ENCODE measurements at places on chromosomes 7 and 10.

GRCh38 chr7:117119192-117119924 is 166.1 kb downstream of the ST7 start:
- DNase-seq, result peak; percentile 93

DNA sequence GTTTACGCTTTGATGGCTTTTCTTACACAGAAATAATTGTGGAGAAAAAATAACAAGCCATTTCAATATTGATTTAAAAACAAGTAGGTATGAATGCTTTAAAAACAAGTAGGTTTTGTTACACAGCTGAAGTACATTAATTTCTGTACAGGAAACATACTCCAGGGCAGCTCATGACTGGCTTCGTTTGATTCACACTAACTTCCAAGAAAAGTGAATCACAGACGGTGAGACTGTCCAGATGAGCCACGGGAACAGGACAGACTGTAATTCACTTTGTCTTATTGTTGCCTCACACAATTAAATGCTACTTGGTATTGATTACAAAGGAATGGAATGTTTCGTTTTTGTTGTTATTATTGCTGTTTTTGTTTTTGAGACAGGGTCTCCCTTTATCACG is 26.6 kb upstream of the SNX10 start:
- no peak for DNase-seq

GRCh38 chr10:102120991-102121738 is 997 bp upstream of the LDB1 start:
- DNase-seq, result peak; percentile 72

GRCh38 chr10:24984906-24985305 is 31.1 kb downstream of the ENKUR start:
- DNase-seq, result no peak

DNA sequence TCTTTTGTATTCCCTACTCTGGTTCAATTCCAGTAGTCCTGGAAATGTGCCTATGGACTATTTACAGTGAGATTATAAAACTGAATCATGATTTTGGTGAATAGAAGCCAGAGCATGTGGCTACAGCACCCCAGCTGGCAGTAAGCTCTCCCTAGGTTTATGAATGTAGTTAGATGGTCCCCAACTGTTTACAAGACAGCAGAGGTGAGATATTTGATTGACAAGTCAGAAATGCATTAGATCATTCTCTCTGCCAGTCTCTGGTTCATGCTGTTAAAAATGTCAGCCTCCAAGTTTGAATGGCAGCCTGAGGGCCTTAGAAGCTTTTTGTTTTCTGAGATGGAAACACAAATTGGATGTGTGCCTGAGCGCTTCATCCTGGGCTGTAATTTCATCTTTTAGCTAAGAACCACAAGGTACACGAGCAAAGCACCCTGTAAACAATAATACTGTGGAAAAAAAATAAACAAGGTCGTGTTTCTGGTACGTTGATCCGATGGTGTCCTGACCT is 85.0 kb downstream of the BTRC start:
- no peak for DNase-seq

- no peak for DNase-seq
Measured at GRCh38 chr10:86252556-86252955, 114.0 kb downstream of the GRID1 start.

GRCh38 chr10:133100706-133101415 is 13.1 kb downstream of the ADGRA1 start:
- no peak for DNase-seq

DNA sequence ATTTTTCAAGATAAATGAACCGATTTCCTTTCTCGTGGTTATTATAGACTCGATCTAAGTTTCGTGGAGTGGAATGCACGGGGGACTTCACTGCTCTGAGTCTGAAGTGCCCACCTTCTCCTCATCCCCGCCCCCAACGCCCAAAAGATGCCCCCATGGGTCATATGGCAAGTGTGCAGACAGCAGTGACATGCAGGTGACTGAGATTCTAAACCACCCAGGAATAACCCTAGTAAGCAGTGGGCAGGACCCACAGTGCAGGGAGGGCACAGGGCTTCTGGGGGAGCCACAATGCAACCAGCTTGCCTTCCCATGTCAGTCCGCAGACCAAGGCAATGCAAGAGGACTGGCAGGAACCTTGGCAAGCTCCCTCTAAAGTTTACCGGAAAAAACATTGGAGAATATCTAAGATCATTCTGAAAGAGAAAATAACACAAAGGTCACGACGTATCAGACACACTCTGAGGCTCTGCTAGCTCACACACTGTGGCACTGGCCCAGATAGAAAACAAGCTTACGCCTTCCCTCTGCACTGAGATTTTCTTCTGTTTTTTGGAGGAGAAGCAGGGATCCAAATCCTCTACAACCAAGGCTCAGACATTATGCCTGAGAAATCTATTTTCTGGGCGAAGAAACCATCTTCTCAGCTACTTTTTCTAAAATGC is 239.6 kb downstream of the MAD1L1 start:
- DNase-seq, result no peak

GRCh38 chr7:3688842-3689241 is 387.8 kb downstream of the SDK1 start:
- DNase-seq, result no peak

DNA sequence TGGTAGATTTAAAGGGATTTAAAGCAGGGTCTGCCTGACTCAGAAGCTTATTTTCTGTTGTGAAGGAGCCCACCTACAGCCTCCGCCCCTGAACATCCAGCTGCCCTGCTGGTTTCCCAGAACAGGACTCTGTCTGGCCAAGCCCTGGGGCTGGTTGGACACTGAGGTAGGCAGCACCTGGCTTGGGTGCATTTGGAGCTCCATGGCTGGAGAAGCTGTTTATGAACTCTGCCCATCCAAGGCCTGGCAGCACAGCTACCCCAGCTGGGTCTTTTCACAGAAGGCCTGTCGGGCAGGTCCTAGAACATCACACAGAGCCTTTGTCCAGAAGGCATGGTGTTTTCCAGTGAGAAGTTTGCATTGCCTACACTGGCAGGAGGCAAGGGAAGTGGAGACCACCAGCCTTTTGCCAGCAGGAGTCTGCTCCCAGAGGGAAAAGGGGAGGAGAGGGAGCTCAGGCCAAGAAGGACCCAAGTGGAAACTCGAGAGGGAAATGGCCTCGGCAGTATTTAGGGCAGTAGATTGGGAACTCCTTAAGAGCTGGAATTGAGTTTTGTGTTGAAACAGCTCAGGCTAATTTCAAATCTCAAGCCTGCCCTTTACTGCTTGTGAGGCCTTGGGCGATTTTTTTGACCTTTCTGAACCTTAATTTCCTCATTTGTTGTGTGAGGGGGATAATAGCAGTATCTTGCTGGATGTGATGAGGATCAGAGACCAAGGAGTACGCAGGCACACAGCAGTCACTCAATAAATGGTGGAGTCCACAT is 12.3 kb upstream of the PDCD4 start:
- DNase-seq, result peak; percentile 42

DNA sequence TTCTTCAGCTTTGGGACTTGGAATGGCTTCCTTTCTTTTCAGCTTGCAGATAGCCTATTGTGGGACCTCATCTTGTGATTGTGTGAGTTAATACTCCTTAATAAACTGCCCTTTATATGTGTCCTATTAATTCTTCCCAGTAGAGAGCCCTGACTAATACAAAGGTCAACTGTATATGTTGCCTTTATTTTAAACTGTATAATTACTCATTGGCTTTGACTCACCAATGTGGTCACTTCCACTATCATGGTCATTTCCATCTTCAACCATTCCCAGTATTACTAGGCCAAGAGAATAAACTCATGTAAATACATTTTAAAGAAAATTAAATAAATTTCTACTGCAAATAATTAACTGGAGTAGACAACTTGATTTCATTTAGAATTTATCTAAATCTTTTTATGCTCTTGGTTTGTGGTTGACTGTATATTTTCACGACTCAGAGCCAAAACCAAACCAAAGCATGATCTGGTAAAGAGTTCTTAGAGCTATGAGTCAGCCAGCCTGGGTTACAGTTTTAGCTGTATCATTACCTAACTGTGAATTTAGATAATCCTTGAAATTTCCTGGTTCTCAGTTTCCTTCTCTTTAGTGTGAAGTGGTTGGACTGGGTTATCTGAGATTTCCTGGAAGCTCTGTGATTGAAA is 188.4 kb downstream of the PPP1R3A start:
- DNase-seq, result peak; percentile 50

DNA sequence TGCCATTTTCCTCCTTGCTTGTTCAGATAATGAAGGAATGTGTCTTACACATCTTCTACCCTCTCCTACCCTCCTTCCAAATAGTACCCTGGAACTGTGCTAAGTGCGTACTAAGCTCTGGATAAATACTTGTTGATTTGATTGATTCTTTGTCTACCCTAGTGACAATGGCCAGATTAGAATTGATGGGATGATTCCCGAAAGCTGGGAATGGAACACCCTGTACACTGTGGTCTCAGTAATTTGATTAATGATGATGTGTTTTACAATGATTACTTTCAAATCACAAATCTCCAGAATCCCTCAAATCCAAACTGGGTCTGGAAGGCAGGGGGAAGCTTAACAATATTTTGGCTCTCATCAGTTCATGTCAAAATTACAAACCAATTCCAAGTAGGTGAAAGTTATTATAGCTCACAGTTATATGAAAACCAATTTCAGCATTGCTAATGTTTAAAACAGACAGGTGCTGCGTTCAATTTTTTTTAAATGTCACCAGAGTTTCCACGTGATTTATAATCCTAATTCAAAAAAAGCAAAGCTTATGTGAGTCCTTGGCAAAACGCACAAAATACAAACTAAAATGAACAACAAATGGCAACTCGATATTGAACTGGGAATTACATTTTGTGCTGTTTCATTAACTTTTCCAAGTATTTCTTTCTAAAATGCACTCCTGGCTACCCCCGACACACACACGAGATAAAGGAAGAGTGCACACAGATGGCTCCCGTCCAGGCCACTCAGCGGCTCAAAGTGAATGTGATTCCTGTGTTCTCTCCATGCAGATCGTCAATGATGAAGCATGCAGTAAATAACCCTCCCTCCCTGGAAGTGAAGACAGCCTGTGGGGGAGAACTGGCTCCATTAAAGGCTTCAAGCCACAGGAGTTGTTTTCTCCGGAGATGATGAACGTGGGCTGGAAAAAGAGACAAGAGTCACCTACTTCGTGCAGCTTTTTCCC is 21.7 kb upstream of the ADRB1 start:
- DNase-seq, result no peak

DNA sequence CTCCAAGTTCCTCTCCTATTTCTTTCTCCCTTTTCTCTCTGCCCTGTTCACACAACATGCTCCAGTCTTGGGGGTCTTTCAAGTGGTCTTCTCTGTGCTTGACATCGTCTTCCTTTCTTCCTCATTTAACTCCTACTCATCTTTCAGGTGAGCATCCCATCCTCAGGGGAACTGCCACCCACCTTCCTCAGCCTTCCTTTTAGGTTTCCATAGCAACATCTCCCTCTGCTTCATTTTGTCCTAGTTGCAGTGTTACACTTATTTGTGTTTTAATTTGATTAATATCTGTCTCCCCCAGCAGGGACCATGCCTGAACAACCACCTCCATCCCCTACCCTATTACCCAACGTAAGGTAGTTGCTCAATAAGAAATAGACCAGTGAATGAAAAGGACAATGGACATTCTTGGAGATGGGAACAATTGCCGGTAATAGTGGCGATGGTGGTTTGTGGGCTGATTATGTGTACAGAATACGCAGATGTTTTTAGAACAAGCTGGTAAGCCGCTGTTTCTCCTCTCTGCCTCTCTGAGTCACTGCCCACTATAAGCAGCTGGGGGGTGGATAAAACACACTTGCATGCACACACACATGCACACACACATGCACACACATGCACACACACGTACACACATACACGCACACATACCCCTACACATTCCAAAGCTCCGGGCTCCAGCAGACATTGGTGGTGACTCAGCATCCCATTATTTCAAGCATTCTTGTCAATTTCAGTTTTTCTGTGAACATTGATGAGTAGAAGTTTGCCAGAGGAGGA is 251.6 kb downstream of the GATA3 start:
- no peak for DNase-seq

- no peak for DNase-seq
Measured at GRCh38 chr10:27760867-27761266, 15.2 kb upstream of the MKX start.

DNA sequence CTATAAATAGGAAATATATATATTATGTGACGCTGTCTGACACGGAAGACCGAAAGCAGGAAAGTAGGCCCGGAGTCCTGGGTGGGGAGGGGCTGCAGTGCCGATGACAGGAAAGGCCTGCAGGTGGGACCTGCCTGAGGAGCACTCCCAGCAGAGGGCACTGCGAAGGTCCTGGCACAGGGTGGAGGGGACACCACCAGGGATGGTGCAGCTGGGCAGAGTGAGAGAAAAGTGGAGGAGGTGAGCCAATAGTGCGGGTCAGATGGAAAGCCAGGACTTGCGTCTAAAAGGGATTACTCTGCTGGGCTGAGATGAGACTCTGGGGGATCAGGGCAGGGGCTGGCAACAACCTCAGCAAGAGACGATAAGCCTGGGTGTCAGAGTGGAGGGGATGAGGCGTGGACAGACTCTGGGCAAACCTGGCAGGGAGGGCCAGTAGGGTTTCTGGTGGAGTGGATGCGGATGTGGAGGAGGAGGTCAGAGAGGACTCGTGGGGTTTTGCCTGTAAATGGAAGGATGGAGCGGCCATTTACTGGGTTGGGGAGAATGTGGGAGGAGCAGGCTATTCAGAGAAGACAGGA is 118.2 kb upstream of the ZNF746 start:
- DNase-seq, result no peak

- no peak for DNase-seq
Measured at GRCh38 chr10:43219848-43220247, 47.0 kb downstream of the RASGEF1A start.

DNA sequence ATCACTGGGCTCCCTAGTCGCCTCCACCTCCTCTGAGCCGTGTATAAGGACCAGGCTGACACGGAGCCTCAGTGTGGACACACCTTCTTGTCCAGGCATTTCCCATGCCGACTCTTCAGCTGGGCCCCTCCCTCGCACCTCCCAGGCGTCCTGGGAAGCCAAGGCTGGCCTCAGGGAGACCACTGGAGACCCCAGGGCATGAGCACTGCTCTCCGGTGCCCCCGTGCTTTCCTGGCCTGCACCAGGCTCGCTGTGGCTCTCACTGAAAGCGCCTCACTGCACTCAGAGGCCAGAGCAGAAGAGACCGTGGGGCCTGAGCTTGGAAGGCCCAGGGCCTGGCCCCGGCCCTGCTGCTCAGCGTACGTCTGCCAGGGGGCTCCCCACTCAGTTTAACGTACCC is 31.4 kb downstream of the LRRC27 start:
- no peak for DNase-seq

GRCh38 chr10:96995851-96996250 is 163.8 kb downstream of the LCOR start:
- DNase-seq, result peak; percentile 7

DNA sequence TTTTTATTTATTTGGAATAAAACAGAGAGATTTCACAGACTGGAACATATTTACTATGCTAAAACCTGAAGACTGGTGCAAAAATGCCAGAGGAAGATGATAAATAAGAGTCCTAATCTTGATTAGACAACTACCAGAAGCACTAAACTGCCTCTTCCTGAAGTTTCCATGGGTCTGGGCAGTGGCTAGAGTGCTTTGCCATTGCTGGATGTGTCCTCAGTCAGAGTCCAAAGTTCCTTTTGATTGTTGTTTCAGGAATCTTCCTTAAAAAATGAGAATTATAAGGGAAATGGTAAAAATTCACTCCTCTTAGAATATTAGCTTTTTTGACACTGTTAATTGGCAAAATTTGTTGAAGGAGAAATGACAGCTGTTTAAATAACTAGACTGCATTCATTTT is 86.3 kb upstream of the AHR start:
- no peak for DNase-seq

GRCh38 chr10:60803433-60803832 is 25.2 kb downstream of the CDK1 start:
- no peak for DNase-seq
